ENCODE measurements at places on chromosomes 12 and 14.

DNA sequence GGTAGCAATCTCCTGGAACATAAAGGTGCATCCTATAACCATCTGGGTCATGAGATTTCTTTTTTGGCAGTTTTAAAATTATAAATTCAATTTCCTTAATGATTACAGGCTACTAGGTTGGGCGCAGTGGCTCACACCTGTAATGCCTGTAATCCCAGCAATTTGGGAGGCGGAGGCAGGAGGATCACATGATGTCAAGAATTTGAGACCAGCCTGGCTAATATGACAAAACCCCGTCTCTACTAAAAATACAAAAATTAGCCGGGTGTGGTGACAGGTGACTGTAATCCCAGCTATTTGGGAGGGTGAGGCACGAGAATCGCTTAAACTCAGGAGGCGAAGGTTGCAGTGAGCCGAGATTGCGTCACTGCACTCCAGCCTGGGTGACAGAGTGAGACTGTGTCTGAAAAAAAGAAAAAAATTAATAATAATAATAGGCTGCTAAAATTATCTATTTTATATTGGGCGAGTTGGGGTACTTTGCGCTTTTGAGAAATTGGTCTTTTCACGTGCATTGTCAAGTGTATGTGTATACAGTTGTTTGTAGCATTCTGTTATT is 17.2 kb upstream of the ARF6 start:
- no peak for DNase-seq

- DNase-seq = no peak
These were observed 61.9 kb downstream of the CHGA start for GRCh38 chr14:92984896-92985295.

- DNase-seq = no peak
These were observed 13.8 kb downstream of the NGDN start for GRCh38 chr14:23483236-23483854.

DNA sequence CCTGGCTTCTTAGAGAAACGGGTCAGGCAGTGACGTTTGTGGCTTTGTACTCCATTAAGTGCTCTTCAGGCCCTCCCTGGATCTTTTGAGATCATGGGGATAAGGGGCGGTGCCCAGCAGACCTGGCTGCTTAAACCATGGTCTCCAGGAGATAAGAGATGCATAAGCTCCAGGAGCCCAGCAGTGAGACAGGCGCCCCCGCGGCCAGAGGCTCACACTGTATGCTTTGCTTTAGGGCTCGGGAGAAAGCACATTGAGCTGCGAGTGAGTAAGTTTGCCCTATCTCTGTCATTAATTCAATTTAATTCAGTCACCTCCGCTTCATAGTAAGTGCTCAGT is 359.5 kb downstream of the CACNA1C start:
- no peak for DNase-seq

DNA sequence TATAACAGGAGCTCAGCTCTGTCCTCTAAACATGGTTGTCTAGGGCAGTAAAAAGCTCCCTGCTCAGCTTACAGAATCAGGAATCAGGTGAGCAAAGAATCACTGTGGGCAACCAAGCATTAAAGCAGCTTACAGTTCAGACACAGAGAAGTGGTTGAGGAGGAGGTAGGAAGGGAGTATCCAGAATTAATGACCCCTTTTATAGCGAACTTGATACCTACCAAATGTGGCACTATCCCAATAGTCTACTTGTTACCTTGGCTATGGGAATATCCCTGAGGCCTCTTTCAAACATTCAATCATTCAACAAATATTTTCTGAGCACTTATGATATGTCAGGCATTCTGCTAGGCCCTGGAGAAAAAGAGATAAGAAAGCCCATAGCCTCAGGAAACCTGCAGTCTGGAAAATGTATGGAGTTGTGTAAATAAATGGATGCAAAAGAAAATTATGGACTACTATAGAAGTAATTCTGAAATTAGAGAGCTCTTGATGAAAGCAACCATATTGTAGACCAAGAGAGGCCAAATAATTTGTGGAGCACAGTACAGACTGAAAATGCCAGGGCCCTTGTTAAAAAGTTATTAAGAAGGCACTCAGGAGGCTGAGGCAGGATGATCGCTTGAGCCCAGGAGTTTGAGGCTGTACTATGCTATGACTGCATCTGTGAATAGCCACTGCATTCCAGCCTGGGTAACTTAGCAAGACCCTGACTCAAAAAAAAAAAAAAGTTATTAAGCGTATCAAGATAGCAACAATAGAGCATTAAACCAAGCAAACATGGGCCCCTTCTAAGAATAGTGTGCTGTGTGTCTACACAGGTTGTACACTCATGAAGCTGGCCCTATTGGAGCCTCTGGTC is 134.0 kb upstream of the CPSF6 start:
- no peak for DNase-seq

DNA sequence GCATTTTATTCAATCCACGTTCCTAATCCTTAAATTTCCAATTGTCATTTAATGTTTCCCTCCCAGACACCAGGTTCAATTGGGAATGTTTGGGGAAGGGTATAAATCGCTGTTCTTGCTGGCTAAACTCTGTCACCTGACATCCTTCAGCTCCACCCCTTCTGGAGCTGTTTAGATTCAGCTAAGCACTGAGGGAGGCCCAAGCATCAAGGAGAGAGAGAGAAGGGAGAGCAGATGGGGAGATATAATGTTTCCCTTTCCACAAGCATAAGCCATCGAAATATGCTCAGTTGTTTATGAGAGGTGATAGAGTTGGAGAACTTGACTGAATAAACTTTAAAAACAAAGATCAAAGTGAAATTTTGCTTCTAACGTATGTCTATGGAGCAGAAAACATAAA is 1.8 kb downstream of the ABCC9 start:
- no peak for DNase-seq

- no peak for DNase-seq
These were observed 190.4 kb downstream of the NUAK1 start for GRCh38 chr12:105948331-105948730.

- DNase-seq = no peak
These were observed 25.1 kb upstream of the ITGA5 start for GRCh38 chr12:54444206-54444605.
